Activated naive CD8-positive, alpha-beta T cell treated with anti-CD3 and anti-CD28 coated beads, Interleukin-2, amount 10 ng/mL, durations not matched to agents 7 days and 5 days (primary cell): ENCODE measurements at places on chromosomes 1 and 21.

DNA sequence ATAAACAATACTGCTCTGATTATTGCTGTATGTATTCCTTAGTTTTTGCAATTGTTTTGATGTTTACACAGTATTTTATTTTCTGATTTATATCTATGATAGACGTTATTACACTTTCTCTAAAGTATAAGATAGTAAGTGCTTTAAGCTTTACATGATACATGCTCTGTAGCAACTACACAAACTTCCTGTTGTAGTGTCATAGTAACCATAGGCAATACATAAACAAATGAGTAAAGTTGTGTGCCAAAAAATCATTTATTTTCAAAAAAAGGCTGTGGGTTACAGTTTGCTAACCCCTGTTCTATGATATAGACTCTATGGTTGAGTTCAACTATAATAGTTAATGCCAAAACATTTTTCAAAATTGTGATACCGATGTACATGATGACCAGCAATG, 1156.4 kb downstream of the AMY1C start:
- DNase-seq = no peak

DNA sequence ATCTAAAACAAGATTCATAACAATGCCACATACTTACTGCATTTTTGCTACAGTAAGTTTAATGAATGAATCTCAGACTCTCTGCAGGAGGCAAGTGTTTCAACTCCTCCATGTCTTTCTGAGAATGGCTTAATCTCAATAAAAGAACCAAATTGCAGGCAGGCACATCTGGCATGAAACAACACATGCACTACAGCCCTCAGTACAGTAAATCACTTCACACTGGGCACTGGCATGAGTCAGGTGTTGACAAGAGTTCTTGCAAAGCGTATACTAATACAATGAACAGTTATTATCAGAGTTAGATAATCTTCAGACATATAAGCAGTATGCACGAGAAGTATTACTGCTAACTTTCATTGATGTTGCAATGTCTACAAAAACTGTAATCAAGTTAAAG, 1386.8 kb downstream of the MRPL39 start:
- DNase-seq = no peak

DNA sequence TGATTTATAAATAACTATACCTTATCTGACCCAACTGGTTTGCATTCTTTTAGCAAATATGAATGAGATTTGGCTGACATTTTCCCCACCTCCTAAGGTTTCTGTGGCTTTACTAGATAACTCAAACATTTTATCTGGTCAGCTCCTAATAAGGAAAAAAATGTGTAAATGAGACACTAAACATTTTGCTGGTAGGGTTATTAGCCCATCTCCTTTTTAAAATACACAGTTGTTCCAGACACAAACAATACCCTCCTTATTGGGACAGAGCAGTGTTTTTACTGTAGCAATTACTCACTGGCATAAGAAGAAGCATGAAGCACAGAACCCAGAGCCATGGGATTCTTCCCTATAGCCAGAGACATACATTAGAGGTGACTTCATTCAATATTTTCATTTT, 53.8 kb upstream of the NUF2 start:
- no peak for DNase-seq

GRCh38 chr1:2472109-2472508, 4.0 kb upstream of the PLCH2 start:
- no peak for DNase-seq

- no peak for DNase-seq
These were observed 1.1 kb upstream of the NENF start for GRCh38 chr1:212431644-212432043.

DNA sequence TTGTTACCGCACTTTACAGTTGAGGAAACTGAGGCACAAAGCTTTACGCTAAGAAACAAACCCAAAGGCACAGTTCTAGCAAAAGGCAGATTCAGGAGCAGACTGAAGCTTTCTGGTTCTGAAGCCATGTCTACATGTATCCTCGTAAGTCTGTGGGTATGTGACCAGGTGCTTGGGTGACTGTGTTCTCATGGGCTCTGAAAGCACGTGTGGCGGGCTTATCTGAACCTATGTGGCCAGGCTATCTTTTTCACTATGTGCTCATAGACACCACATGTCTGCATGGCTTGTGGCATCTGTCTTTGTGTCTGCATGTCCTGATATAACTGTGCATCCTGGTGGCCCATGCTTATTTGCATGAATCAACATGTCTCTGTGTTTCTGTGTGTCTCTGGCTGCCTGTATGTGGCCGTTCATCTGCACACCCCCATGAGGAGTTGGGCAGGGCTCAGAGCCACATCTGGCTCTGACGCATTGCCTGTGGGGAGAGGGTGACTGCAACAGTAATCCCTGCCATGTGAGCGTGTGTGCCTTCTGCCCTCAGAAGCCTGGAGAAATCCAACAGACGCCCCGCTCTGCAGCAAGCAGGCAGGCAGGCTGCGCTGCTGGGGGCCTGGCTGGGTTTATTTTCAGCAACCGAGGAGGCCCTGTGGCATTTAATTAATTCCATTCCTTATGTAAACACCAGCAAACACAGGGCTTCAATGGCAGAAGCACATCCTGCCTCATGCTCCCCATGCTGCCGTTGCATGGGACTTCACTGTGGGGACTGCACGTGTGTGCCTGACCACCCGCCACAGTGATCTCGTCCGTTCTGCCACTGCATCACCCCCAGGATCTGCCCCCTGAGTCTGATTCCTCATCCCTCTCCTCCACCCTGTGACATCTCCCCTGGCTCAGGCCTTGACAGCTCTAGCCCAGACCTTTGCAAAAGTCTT, 115.4 kb downstream of the TRABD2B start:
- no peak for DNase-seq

GRCh38 chr1:172185211-172185610, 235.3 kb upstream of the C1orf105 start:
- DNase-seq = no peak

GRCh38 chr21:18913914-18914313, 510.3 kb upstream of the TMPRSS15 start:
- DNase-seq = no peak

DNA sequence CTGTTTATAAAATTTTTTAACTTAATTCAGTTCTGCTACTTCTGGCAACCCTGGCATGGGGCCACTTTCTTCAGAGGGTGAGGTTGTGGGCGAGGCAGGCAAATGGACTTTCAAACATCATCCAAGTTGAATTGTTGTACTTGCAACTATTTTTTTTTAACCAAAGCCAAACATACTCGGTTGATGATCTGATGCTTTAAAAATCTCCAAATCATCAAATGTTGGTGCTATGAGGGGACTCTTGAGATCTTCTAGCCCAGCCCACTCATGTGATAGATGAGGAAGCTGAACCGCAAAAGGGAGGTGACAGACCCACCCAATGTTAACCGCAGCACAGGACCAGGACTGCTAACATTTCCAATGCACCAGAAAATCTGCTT, 6.7 kb downstream of the SLC1A7 start:
- DNase-seq = no peak

DNA sequence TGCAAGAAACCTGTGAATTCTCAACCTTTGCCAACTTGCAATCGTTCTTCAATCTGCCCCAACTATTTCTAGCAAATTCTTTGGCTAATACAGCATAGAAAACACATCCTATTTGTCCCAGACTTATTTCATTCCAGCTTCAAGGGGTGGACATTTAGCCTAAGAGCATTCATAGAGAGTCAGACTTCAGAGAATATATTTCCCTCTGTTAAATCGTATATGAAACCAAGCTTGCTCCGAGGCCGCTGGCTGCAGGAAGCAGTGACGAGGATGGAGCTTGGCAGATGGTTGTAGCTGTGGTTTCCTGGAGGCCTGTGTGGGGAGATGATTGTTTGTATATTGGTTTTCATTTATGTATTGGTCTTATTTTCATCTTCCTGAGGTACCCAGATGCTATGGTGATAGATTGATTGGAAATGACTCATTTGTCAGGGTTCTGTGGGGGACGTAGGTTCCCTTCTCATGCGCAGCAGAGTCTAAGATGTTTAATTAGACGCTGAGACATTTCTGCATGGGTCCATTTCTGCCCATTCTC, 26.1 kb downstream of the MAN1C1 start:
- DNase-seq = peak; percentile 63

GRCh38 chr1:233689017-233689747, 75.3 kb downstream of the KCNK1 start:
- no peak for DNase-seq

DNA sequence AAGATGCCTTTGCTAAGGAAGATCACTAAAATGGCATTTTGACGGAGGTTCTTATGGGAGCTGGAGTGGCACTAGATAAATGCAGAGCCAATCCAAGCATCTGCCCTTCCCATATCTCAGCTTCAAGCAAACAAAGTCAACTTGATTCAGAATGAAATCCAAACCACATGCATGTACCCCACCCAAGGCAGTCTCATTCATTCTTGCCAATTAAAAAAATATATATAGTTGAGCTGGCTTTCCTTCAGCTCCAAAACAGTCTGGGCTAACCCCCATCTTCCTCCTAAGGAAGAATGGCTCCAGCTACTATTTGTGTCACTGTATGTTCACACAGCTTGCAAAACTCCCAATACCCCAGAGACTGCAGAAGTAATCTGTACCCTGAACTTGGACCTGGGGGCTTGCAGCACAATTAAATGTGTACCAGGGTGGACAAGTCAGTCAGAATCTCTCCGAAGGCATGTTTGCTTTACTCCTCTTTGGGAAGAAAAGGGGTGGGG, 35.4 kb downstream of the GPR3 start:
- DNase-seq = no peak

GRCh38 chr1:69103705-69104385, 463.9 kb upstream of the LRRC7 start:
- DNase-seq = no peak

GRCh38 chr1:15876357-15877055, 29.0 kb downstream of the SPEN start:
- no peak for DNase-seq

DNA sequence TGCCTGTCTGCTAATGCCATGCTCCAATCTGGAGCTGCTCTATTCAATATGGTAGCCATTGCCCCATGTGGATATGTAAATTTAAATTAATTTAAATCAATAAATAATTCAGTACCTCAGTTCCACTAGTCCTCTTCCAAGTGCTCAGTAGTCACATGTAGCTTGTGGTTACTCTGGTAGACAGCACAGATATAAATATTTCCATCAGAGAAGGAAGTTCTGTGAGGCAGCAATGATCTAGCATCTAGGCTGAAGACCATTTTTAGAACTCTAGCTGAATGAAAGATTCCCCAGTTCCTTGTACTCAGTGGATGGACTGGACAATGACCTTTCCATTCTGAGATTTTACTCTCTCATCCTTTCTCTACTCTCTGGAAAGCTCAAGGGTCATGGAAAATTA, 25.8 kb upstream of the CAPZB start:
- DNase-seq = no peak

- DNase-seq = no peak
These were observed 5.7 kb downstream of the FHL3 start for GRCh38 chr1:37999430-38000232.

GRCh38 chr1:246104927-246105326, 402.2 kb downstream of the SMYD3 start:
- no peak for DNase-seq

DNA sequence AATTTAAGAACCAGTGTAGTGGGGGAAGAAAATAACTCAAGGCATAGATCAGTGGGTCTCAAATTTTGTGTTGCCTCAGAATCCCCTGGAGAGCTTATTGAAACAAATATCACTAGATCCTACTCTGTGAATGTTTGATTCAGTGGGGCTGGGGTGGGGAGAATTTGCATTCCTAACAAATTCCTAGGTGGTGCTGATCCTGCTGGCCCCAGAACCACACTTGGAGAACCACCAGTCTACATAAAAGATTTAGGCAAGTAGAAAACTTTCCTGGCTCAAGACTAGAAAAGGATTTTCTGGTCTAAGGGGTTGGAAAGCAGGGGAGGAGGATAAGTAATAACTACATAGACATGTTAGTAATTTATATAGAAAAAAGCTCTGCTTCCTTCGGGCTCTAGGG, 34.1 kb upstream of the C1orf21 start:
- DNase-seq = no peak

- DNase-seq = no peak
These were observed 95.6 kb upstream of the ADAMTS5 start for GRCh38 chr21:27062443-27062842.

- no peak for DNase-seq
These were observed 48.5 kb upstream of the B3GALT5 start for GRCh38 chr21:39564200-39564599.

- DNase-seq = no peak
These were observed 106.8 kb downstream of the HHIPL2 start for GRCh38 chr1:222441066-222441465.

GRCh38 chr1:81550753-81551152, 250.0 kb upstream of the ADGRL2 start:
- no peak for DNase-seq

GRCh38 chr1:168106274-168106673, 30.5 kb downstream of the GPR161 start:
- no peak for DNase-seq

- no peak for DNase-seq
These were observed 28.3 kb upstream of the BTG2 start for GRCh38 chr1:203276916-203277545.

DNA sequence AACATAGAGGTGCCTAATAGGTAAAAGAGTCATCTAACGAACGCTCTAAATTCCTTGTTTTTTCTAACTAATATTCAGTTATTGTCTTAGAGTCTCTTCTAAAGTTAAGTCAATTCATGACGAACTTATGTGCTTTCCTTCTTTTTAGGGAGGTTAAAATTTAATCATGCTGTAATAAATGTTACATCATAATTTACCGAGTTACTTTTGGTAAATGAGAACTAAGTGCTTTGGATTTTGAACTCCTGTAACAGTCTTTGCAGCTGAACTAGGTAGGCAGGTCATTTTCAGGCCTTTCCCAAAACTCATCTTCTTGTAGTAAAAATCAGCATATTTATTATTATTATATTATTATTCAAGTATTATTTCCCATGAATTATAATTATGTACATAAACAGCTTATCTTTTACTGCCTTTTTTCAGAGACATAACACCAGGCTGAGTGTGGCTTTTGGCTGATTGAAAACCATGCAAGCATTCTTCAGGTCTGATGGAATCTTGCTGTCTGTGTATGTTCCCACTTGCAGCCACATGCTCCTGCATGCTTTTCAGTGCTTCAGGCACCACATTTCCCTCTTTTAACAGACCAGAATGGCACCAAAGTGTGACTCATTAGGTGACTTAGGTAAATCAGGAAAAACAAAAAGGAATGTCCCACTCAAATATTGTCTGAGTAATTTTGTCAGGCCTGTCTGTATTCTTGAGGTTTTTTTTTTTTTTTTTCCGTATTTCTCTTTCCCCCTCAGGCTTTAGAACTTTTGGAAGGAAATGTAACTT, 81.0 kb upstream of the CD55 start:
- DNase-seq = no peak
